NCI-H510A (cell line): ENCODE measurements at places on chromosomes 2 and 18.

GRCh38 chr2:2033691-2034090 is 289.4 kb upstream of the PXDN start:
- DNase-seq: no peak

DNA sequence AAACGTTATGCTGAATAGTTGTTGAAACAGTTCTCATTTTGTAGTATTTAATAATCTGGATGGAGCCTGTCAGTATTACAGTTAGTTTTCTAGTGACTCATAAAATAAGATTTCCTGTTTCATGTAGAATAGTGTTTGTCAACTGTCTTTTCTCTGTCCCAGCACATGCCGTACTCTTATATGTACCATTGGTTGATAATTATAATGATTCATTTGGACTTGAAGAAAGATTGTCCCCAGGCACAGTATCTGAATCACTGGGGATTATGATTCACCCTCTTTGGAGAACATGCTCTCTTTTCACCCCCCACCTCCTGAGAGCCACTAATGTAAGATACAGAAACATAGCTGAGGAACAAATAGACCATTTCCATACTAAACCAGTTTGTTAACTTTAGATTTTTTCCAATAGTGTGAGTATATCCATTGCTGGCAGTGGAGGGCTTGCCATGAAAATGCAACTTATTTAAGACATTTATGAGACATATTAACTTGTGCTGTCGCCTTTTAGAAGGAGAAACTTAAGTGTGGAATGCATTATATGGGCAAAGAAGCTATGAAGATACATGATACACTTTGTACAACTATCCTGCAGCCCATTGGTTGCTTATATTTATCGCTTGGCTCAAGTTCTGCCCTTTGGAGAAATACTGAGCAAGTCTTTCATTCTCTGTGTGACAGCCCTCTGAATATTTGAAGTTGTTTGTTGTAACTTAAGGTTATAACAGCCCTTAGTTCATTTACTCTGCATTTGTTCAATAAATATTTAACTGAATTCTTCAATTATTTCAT is 12.4 kb downstream of the COPS8 start:
- DNase-seq: no peak

DNA sequence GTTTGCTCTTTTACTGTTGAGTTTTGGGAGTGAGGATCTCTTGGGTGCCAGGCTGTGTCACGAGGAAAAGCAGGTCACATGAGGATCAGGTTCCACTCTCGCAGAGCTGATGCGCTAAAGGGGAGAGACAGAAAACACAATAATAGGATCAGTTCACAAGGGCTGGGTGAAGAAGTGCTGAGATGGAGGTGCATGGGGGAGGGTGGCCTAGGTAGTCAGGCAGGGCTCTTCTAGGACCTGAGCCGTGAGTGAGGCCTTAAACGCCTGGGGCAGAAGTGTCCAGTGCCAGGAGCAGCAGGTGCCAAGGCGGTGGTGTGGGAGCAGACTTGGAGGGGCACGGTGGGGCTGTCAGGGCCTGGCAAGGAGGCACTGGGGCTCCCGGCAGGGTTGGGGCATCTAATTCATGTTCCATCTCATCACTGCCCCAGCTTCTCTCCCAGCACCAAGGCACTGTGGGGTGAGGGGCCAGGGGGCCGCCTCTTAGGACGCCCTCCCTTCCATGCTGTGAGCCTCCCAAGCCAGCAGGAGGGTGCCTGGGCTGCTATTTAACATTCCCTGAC is 9.3 kb downstream of the KCNIP3 start:
- no peak for DNase-seq

DNA sequence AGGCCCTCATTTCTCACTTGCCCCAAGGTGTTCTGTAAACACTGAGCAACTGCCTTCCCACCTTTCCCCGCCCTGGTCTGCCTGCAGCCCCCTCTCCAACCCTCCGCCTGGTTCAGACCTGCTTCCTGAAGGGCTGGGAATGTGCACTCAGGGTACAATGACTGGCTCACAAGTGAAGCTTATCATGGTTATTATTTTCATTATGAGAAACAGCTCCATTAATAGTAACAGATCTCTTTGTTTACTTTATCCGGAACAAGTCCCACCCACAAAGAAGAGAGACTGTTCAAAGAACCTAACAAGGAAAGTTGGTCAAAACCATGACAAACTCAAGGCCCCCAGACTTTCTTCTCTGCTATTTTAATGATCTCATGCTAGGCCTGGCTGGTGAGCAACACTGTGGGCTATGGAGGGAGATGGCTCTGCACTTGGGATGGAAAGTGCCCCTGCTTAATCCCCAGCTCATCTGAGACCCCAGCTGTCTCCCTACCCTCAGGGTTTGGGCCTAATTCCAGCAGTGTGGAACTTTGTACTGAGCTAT is 36.7 kb downstream of the ARHGAP25 start:
- DNase-seq: no peak

DNA sequence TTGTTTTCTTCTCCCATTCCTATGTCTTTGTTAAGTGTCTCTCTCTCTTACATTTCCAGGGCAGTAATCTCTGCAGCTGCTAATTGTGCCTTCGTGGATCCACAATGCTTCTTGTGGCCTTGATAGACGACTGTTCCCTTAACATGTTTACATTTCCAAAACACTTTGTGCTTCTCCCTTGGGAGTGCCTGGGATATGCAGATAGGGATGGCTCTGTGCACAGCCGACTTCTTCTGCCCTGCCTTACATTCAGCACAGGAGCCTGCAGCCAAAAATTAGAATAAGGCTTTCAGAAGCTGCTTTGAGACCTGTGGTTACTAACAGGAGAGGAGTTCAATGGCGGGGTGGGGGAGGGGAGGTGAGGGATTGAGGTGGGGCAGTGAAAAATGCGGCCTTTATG is 328.9 kb downstream of the TDRD15 start:
- DNase-seq: no peak

- no peak for DNase-seq
Observed at GRCh38 chr2:157842106-157842879, 33.8 kb downstream of the ACVR1 start.

DNA sequence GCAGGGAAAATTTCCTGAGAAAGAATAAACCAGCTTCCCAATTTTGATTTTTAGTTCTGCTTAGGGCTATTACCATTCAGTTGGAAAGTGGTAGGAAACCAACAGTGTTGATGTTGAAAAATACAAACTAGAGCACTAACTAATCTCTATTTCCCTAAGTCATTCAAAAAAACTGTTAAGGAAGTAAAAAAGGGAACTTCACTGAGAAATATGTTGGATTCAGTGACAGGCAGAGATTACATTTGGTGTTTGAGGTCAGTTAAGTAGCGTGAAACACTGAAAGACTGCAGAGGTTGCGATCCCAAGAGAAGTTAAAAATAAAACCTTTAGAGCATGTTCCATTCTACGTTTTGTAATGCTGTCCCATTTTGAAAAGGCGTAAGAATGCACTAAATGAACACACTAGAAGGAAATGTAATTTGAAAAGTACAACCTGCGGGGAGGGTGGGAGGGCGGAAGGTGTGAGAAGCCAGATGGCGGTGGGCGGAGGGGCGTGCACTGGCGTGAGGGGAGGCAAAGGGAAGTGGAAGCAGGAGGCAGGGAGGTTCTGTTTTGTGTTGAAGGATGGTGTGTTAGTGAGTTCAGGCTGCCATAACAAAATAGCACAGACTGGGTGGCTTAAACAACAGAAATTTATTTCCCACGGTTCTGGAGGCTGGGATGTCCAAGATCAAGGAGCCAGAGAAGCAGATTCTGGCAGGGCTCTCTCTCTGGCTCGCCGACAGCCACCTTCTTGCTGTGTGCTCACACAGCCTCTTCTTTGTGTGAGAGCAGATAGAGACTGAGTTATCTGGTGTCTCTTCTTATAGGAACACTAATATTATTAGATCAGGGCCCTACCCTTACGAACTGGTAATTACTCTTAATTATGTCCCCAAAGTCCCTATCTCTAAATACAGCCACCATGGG is 94.3 kb upstream of the KCTD1 start:
- DNase-seq: no peak

GRCh38 chr2:200406379-200406778 is 99.9 kb downstream of the SPATS2L start:
- no peak for DNase-seq

GRCh38 chr2:114006460-114006859 is 116.6 kb downstream of the ACTR3 start:
- DNase-seq: peak; percentile 15

- DNase-seq: no peak
Observed at GRCh38 chr18:74148543-74149070, 284 bp downstream of the TIMM21 start.

DNA sequence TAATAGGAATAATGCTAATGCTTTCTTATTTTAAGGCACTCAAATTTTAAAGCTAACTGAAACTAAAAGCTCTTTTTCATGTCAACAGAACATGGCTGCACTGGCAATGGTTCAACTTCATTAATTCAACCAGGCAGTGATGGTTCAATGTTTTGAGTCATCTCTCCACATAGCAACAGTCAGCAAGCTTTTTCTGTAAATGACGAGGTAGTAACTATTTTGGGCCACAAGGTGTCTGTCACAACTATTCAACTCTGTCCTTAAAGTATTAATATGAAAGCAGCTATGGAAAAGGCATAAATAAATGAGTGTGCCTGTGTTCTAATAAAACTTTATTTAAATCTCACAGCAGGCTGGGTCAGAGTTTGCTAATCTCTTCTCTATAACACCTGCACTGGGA is 1425.6 kb upstream of the PIK3C3 start:
- no peak for DNase-seq

DNA sequence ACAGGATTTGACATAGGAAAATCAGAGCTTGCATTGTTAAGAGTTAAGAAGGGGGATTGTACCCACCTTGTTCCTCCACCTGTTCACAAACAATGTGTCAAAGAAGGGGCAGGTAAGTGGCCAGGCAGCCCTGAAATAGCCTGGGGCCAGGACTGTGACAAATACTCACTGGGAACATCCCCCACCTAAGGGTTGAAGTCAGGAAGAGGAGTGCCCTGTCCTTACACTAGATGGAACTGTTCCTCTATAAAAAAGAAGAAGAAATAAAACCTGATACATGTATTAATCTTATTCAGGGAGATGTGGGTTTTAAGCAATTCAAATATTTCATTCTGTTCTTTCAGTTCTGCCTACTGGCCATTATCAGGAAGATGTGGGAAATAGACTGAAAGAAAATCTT is 41.9 kb downstream of the TACR1 start:
- no peak for DNase-seq

GRCh38 chr2:43612944-43613343 is 17.1 kb upstream of the THADA start:
- DNase-seq: no peak

DNA sequence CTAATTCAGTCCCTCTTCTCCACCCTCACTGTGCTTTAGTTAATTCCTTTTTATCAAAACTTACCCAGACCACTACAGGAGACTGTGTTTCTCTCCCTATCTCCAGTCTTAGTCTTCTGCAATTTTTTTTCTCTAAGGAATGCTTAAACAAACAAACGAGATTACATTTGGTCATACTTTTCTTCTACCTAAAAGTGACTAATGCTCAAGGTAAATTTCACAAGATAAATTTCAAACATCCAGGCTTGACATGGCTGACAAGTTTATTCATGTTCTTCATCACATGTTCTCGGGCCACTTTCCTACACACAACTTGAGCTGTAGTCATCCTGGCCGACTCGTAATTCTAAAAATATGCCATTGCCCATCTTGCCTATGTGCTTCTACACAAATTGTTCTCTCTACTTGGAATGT is 23.2 kb upstream of the ACSL3 start:
- no peak for DNase-seq

GRCh38 chr2:161722547-161723503 is 98.6 kb downstream of the SLC4A10 start:
- no peak for DNase-seq

DNA sequence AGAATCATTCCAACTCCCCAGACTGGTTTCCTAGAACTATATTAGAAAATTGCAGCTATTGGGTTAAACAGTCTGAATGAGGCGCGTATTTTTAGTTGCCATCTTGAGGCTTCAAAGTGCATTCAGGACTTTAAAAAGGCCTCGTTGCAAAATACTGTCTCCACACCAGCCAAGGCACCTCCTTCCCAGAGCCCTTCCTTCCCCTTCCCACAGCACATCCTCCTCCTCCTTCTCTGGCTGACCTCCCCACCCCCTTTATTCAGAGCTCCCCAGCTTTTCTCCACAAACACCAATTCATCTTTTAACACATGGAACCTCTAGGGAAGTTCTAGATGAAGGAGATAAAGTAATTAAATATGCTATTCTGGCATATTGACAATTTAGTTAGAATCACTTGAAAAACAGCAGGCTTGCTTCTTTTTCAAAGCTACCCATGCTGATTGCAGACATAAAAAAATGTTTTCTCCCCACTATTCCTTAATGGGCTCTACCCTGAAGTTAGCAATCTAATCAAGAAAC is 90.3 kb downstream of the RTP5 start:
- no peak for DNase-seq

- no peak for DNase-seq
Observed at GRCh38 chr2:167212014-167212648, 323.9 kb downstream of the XIRP2 start.

GRCh38 chr2:140891614-140892212 is 1239.1 kb downstream of the LRP1B start:
- no peak for DNase-seq

GRCh38 chr2:7592618-7593140 is 675.5 kb downstream of the RNF144A start:
- DNase-seq: no peak

GRCh38 chr2:240464514-240465241 is 29.2 kb downstream of the GPC1 start:
- DNase-seq: no peak

GRCh38 chr2:228401065-228401912 is 219.8 kb upstream of the SPHKAP start:
- DNase-seq: no peak

DNA sequence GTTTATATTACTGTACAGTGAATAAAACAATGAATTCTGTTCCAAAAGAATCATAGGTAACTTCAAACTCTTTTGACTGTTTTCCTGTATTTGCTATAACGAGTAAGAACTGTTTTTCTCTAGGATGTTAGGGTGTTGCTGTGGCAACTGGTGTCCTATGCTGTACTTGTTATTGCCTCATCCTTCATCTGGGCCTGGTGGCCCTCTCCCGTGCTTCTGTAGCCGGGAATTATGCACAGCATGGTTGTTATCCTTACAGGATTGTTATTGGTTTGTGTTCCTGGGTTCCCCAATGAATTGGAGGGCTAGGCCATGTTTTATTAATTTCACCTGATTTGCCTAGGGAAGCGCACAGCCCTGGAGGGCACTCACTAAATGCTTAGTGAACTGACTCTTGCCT is 279.2 kb downstream of the PTPRM start:
- no peak for DNase-seq

DNA sequence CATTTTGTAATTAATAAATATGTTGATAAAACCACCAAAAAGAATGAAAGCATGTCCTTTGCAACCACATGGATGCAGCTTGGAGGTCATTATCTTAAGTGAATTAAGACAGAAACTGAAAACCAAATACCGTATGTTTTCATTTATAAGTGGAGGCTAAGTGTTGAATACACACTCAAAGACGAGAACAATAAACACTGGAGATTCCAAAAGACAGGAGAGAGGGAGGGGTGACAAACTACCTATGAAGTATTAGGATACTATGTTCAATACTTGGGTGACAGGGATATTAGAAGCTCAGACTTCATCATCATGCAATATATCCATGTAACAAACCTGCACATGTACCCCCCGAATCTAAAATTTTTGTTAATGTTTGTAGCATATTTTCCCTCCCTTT is 7.0 kb downstream of the ERLEC1 start:
- no peak for DNase-seq
